CD4-positive, alpha-beta T cell treated with Interleukin-6 for 4 hours (primary cell): ENCODE measurements at places on chromosomes 1 and 21.

GRCh38 chr21:41626021-41626420 is 118.1 kb upstream of the TMPRSS2 start:
- no peak for DNase-seq

DNA sequence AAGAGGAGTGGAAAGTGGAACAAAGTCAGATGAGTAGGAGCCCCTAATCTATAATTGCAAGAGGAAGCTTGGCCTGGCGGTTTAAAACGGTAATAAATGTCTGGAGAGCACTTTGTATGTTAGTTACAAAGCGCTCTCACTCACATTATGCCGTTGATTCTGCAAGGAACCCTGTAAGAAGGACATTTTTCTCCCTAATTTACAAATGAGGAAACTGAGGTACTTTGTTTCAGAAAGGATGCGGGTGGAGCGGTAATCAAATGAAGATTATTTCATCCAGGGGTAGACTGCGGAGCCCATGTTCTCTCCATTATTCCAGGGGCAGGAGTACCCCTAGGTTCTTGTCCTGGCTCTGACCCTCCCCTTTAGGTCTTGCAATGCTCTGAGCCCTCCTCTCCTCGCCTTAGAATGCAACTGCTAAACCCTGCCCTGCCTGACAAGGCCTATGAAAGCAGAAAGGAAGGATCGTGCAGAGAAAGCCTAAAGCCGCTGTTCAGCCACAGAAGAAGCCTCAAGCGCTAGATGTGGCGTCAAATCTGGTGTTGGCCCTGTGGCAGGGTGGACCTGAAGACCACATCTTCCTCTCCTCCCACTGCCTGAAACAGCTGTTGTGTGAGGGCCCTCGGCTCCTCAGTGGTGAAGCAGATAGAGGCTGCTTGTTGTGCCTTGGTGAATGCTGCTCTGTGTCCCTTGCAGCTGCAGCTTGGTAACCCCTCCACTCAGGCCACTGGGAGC is 588 bp upstream of the PACC1 start:
- no peak for DNase-seq

GRCh38 chr1:99737016-99737415 is 29.4 kb downstream of the FRRS1 start:
- no peak for DNase-seq

DNA sequence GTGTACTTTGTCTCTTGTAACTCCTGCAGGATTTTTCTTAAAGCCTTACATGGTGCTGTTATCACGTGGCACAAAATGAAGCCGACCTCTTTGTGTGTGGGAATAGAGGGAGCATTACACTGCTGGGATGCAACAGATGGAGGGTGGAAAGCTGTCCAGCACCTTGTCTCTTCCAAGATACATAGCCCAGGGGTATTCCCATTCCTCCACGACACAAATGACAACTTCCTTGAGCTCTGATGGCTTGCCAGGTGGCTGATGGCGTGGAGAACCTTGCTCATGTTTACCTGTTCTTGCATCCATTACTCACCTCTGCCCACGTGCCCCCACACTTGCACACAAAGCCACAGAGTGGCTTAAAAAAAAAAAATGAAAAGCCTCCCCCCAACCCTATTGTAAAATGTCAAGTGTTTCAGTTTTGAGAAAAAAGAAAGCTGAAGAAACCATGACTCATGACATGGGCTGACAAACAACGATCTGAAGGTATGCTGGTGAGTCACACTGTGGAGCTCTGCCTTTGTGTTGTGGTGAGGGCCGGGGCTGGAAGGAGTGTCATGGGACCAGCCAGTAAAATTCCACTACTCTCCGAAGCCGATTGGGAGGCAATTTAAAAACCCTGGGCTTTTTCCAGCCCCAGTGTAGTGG is 32.0 kb upstream of the ATP5PO start:
- peak; percentile 89 for DNase-seq

- DNase-seq, result no peak
Measured at GRCh38 chr1:174569240-174569639, 121.5 kb downstream of the GPR52 start.

DNA sequence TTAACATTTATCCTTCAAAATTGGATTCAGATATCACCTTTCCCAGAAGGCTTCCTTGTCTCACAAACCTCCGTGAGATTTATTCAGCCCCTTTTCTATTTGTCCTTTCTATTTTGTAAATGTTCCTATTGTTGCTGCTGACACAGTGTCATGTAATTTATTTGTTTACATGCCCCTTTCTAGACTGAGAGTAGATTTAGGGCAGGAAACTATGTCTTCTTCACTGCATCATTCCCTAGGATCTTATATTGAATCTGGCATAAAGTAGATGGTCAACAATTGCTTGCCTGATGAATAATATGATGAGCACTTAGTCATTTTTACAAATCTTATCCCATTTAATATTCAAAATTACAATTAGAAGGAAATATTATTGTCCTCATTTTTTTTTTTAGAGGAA is 8.1 kb upstream of the CNN3 start:
- no peak for DNase-seq

GRCh38 chr1:186793582-186793927 is 35.2 kb upstream of the PLA2G4A start:
- DNase-seq, result no peak

DNA sequence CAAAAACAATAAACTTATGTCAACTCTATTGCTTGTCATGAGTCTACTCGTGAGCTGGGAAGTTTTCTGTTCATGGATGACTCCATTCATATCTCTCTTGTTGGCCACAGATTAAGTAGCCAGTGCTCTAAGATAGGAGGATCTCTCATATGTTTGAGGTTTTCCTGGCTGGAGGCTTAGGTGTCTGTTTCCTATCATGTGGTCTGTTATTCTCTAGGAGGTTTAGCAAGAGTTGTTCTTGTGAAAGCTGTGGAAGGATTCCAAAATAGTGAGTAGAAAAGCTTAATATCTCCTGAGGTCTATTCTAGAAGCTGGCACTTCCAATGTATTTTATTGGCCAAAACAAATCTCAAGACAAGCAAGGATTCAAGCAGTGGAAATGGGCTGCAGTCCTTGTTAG is 5.8 kb upstream of the KRTAP20-2 start:
- DNase-seq, result no peak

DNA sequence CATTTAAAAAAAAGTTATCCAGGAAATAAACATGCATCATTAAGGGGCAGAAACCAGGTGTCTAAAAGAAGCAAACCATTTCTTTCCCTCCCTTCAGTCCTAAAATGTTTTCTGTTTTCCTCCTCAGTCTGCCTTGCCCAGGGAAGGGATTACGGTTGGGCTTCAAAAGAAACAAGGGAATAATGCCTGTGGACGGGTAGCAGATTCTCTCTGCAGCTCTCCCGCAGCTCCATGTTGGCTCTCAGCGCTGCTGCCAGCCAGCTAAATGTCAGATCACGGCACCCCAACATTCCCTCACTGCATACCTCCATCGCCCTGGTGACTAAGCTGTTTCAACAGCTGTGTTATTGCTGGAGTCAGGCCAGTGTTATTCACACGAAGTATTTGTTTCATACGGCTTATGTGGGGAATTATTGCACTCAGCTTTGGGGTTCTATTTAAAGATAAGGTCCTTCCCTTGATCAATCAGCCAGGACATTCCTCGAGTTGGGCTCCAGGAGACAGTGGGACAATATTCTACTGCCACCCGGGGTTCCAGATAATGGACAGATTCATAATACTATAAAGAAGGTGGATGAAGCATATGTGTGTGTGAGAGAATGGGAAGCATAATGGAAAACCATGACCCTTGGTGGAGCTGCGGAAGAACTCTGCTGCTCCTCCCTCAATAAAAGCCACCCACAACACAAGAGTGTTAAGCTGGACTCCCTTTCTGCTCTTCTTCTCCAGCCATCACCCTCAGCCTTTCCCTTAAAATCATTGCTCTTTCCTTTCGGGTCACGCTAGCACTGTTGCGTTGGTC is 58.2 kb downstream of the WLS start:
- DNase-seq, result no peak

- no peak for DNase-seq
Measured at GRCh38 chr1:226400519-226401354, 7.2 kb downstream of the PARP1 start.

DNA sequence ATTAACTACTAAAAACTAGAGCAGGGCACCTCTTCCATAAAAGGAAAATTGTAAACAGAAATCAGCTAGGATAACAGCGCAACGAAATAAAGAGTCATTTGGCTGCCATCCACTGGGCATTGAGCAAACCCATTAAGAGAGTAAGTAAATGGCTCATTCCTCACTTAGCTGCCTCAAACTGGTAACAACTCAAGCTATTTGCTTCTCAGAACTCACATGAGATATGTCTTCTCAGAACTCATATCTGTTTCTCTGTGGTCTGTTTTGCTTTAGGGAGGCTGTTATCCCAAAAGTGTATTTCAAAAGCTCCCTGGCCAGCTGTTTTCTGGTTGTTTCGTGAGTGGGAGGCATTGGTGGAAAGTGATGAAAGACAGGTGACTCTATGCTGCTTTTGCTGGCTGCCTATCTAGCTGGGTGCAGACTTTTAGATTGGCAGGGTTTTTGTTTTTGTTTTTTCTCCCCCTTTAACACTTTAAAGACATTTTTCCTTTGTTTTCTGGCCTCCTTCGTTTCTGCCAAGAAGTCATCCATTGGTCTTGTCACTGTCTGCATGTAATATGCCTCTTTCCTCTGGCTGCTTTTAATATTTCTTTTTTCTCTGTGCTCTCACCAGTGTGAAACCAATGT is 269.2 kb upstream of the RGS18 start:
- DNase-seq, result no peak

- DNase-seq, result no peak
Measured at GRCh38 chr1:118861216-118861615, 126.9 kb downstream of the TBX15 start.

- no peak for DNase-seq
Measured at GRCh38 chr1:147214842-147215539, 10.1 kb downstream of the FMO5 start.

- DNase-seq, result no peak
Measured at GRCh38 chr1:239302696-239303095, 83.7 kb upstream of the CHRM3 start.

GRCh38 chr1:193607787-193608186 is 421.4 kb upstream of the B3GALT2 start:
- DNase-seq, result no peak

- DNase-seq, result peak; percentile 64
Measured at GRCh38 chr1:89085781-89086180, 20.8 kb upstream of the GBP1 start.

- no peak for DNase-seq
Measured at GRCh38 chr1:150210706-150211105, 25.2 kb downstream of the ANP32E start.

- no peak for DNase-seq
Measured at GRCh38 chr1:162292422-162292849, 84.2 kb downstream of the SPATA46 start.

GRCh38 chr1:25182629-25183028 is 49.7 kb downstream of the SYF2 start:
- no peak for DNase-seq

DNA sequence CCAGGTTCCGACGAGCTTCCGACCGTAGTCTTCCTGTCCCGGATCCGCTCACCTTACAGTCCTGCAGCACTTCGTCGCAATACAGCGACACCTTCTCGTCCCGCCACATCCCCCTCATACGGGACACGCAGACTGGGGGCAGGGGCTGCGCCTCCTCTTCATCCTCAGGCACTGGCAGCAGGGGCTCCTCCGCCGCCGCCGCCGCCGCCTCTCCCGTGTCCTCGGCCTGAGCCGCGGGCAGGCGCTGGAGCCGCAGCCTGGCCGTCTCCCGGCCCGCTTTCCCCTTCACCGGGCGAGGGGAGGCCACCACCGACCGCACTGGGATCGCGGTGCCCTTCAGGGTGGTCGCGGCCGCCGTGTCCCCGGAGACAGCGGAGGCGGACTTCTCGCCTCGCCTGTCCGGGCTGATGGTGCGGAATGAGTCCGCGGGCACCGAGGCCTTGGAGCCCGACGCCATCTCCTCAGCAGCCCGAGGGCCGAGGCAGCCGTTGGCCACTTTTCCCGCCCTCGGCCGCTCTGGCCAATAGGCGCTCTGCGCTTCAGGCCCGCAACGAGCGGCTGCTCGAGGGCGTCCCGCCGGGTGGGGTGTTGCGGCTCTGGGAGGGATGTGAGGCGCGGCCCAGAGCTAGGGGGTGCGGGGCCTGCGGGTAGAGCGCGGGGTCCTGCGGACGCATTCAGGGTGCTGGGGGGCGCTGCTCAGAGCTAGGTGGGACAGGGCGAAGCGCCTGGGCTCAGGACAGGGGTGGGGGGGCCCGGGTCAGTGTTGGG is at the start of gene SHCBP1L:
Gene SHCBP1L (minus strand): TSS at position 490 of the 768 bp plus-strand sequence. CDS start 33 bp downstream, at position 457.
- no peak for DNase-seq

DNA sequence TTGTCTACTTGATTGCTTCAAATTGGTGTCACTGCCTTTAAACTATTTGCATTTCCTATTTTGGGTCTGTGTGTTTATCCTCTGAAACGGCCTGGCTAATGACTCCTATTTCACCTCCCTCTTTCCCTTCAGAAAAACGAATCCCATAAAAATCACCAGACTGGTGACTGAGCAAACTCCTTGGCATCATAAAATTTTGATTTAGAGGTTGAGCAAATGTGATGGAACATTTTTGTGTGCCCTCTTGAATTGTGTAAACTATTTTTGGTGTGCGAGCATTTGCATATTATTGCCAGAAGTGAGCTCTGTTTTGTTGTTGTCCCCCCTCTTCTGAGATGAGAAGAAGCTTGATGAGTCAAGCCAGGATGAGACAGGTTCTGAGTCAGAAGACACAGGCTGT is 316.1 kb downstream of the AJAP1 start:
- DNase-seq, result no peak

GRCh38 chr1:18924221-18924691 is 21.9 kb upstream of the ALDH4A1 start:
- peak; percentile 50 for DNase-seq

DNA sequence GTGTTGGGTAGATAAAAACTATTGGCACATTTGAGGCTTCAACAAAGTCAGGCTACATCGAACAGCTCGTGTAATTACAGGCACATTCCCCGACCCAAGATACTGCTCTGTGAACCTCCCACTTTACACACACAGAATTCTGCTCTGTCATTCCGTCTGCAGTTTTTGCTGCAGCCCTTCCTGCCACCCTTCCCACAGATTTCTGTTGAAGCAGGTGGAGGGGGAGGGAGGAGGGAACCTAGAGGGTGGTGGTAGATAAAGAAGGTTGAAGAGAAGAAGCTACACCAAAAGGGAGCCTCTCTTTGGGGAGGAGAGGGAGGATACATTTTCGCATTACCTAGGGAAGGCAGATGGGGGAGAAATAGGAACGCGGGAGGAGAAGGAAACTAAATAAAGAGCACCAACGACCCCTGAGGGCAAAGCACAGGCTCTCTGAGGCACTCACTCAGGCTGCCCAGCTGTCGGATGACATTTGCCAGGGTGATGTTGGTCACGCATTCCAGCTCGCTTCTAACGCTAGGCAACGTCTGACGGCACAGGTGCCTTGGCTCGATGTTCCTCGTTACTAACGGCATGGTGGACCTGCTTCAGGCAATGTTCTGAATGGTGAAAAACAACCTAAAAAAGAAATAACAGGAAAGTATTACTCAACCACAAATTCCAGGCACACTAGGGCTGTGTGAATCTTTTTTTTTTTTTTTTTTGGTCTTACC is 36.0 kb downstream of the GPR3 start:
- peak; percentile 44 for DNase-seq

GRCh38 chr1:180598333-180598974 is 33.4 kb upstream of the XPR1 start:
- no peak for DNase-seq
